NCI-H2171 treated with DMSO at 0.1 percent for 48 hours (cell line): ENCODE measurements at places on chromosomes 6 and 20.
A peak's percentile ranks its signal among the peaks of the same experiment; 100 is the strongest.

GRCh38 chr6:117956386-117956785 is 49.3 kb downstream of the SLC35F1 start:
- DNase-seq, result no peak

GRCh38 chr6:13500264-13500663 is 12.9 kb upstream of the GFOD1 start:
- no peak for DNase-seq

GRCh38 chr20:63859166-63859699 is 2.1 kb upstream of the ABHD16B start:
- no peak for DNase-seq

DNA sequence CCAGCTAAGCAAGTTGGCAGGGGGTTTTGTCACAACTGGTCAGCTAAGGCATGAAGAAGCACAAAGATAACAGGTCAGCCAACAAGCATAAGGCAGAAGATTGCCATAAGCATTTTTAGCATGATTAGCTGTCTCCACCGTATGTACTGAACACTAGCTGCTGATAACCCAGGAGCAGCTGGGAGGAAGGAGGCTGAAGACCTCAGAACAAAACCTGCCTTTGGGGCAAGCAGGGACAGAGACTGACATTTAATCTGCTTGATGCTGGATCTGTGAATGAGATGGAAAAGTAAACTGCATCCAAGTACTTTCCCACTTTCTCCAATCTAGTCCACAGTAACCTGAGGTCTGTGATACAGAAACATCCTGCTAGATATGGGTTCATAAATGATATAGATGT is 353.0 kb upstream of the MAP3K7 start:
- no peak for DNase-seq

DNA sequence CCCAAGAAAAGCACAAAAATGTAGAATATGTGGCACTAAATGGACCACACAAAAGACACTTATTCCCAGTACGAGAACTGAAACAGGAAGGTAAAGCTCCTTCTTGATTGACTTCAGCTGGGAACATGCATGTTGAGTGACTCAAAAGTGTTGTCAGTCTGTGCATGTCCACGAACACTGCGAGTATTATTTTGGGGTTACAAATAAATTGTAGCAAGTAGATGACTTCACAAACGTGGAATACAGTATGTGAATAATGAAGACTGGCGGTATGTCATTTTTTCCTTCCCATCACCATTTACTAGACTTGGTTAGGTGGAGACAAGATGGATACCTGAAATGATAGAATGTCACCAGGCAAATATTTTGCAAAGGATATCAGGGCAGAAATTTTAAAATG is 45.4 kb downstream of the L3MBTL3 start:
- no peak for DNase-seq

DNA sequence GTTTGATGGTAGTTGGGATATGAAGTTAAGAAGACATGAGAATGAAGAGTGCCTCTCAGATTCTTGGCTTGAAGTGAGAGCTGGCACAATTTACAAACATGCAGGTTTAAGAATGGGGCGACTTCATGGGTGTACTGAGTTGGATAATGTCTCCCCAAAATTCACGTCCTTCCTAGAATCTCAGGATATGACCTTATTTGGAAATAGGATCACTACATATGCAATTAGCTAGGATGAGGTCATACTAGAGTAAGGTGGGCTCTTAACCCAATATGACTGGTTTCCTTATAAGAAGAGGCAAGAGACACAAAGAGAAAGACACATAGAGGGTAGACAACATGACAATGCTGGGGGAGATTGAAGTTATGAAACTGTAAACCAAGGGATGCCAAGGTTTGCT is 5.2 kb downstream of the PKIB start:
- no peak for DNase-seq

- no peak for DNase-seq
These were observed 701.8 kb upstream of the ADGRB3 start for GRCh38 chr6:67933278-67933677.

- no peak for DNase-seq
These were observed 209.0 kb downstream of the TFAP2A start for GRCh38 chr6:10205892-10206291.

DNA sequence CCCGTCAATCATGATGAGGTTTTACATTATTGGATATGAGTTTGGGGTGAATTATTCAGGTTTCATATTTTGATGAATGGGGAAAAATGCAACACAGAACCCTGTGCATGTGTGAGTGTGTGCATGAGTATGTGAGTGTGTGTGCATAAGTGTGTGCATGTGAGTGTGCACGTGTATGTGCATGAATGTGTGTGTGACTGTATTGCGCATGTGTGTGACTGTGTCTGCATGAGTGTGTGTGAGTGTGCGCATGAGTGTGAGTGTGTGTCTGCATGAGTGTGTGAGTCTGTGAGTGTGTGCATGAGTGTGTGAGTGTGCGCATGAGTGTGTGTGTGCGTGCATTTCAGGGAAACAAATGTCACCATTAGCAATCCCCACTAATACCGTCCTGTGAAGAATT is 18.5 kb upstream of the CDH4 start:
- no peak for DNase-seq

- no peak for DNase-seq
These were observed 23.7 kb downstream of the NCOA7 start for GRCh38 chr6:125814481-125814880.

- DNase-seq, result no peak
These were observed 5.3 kb downstream of the PXDC1 start for GRCh38 chr6:3746119-3746691.

- DNase-seq, result no peak
These were observed 6.4 kb downstream of the EYA4 start for GRCh38 chr6:133247581-133247980.

- DNase-seq, result no peak
These were observed 1.9 kb downstream of the PLCB1 start for GRCh38 chr20:8133851-8134451.

- DNase-seq, result no peak
These were observed 94.5 kb upstream of the PTPN1 start for GRCh38 chr20:50415516-50416268.

GRCh38 chr20:37579106-37579505 is 51.4 kb upstream of the BLCAP start:
- DNase-seq, result no peak

GRCh38 chr6:21321531-21321930 is 272.0 kb upstream of the SOX4 start:
- no peak for DNase-seq

GRCh38 chr20:64040231-64041039 is 4.5 kb downstream of the C20orf204 start:
- no peak for DNase-seq

- DNase-seq, result no peak
These were observed 297.3 kb upstream of the JAG1 start for GRCh38 chr20:10971096-10971495.

DNA sequence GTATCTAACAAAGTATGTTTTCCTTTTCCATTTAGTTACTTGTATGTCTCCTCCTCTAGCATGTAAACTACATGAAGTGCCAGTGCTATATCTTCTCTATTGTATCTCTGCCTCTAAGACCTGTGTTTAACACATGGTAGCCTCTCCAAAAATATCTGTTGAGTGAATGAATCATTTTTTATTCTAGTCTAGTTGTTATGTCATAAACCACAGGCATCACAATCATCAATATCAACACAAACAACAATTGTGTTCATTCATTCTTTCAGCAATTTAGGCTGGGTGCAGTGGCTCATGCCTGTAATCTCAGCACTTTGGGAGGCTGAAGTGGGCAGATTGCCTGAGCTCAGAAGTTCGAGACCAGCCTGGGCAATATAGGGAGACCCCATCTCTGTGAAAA is 111.6 kb upstream of the EYA4 start:
- no peak for DNase-seq

DNA sequence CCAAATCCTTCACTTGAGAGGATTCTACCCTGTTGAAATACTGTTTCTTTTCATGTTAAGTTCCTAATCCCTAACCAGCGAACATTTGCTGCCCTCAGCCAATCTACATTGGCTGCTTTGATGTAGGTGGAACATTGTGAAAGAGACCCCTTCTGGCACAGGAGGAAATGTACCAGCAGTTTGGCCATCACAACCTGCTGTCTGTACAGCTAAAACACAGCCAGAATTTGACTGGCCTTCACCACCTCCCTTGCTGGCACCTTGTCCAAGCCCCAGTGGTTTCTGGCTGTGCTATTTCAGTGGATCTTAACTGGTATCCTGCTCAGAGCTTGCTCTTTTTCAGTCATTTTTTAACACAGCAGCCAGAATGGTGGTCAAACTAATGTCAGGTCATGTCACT is 202.1 kb upstream of the EPHA7 start:
- no peak for DNase-seq

DNA sequence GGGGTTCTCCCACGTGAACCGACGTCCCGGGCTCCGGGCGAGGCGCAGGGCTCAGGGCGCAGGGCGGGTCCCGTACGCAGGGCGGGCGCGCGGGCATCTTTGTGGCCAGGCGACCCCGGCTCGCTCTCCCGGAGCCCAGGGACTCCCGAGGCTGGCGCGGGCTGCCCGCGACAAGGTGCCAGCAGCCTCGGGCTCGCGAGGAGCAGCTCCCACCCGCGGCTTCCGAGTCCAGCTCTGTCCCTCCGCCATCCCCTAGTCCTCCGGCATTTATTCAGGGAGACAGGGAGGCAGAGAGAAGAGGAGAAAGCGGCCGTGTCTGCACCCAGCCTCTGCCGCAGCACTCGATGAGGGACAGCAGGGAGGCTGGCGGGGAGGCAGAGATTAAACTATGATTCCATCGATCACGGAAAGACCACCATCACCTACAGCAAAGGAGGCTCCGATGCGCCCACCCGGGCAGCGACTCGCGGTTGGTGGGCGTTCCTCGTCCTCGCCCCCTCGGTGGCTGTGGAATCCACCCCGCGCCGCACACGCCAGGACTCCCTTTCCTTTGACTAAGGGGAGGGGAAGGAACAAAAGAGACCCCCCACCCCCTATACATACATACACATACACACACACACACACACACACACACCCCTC is 1.1 kb downstream of the RGS17 start:
- no peak for DNase-seq

DNA sequence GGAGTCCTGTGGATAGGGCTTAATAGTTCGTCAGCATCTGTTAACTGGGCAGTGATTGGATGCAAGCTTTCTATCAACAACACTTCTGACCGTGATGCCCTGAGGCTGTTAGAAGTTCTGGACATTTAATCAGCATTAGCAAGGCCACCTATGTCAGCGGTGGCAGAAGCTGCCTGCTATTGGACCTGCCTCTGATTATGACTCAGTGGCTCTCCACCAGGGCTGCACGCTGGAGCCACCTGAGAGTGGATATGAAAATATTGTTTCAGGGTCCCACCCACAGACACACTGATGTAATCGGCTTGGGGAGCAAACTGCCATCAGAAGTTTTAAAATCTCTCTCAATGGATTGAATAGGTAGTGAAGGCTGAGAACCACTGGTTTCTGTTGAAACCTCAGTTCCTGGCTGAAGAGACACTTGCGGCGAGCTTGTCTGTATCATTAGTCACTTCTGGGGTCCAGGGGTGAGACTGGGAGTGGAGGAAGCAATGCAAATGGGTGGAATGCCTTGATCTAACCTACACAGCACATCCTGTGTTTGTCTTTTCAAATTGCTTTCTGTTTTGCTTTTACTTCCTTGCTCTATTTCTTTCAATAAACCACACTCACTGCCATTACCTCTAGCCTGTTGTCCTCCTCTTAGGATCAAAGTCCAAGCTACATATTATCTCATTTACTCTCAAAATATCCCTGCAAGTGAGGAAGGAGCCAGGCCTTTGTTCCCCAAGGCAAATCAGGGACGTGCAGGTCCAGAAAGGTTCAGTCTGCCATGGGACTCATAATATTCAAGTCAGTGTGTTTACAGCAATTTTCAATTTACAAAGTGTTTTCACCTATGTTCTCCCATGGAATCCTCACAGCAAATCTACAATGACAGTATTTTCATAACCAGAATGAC is 4.2 kb downstream of the CLIC5 start:
- DNase-seq, result no peak

DNA sequence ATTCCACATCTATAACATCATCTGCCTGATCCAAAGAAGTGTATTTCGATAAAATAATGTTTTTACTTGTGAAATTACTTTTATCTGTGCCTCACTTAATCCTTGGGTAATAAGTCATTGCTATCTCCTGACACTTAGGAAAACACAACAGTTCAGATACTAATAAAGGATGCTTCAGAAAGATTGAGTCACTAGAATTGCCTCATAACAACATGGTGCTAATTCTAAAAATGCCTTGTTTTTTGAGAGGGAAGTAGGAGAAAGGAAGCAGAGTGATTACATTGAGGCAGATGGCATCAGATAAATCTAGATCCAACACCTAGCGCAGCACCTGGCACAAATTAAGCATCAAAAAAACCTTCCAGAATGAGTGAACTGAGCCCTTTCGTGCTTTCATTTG is 69.0 kb downstream of the NCOA7 start:
- peak; percentile 83 for DNase-seq

DNA sequence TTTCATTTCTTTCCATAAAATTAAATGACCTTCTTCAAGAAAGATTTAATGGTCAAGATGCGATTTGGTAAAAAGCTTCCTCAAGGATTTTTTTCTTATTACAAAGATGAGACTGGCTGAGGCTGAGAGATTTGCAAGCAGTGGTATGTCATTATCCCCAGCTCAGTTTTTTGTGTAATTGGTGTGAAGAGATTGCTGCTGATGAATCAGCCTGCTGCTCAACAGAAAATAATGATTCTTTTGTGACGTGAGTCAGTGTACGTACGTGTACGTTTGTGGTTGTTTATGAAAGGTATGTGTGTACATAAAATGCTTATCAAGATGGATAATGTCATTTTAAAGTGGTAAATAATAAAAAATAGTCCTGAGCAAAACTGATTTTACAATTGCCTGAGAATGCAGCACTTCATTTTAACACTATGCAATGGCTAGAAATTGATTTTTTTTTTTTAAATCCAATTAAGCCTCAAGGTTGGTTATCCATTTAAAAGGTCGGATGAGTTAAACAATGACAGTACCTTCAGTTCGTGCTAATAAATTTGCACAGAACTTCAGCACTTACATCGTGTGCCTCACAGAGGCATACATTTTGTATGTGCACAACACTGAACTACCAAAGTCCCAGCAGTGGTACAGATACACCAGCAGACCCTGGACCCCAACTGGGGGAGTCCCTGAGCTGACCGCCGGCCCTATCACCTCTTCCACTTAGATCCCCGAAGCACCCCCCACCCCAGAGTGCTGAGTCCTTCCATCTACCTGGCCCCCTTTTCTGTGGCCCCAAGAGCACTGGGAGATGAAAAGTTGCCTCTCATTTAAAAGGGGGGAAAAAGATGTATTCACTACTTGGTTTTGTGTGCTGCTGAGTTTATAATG is 9.7 kb upstream of the NPEPL1 start:
- no peak for DNase-seq

- no peak for DNase-seq
These were observed 19.6 kb upstream of the RREB1 start for GRCh38 chr6:7088076-7088742.
